Natural killer cell (primary cell): ENCODE measurements at places on chromosomes 13 and 19.

- peak; percentile 11 for DNase-seq
- no peak overlapping the region for H3K27ac ChIP-seq
- no peak overlapping the region for H3K4me3 ChIP-seq
- H3K4me1 ChIP-seq, result peaks cover 33% of the 10 kb centered on the region
- no peaks in the 10 kb centered on the region for H3K36me3 ChIP-seq
- H3K27me3 ChIP-seq, result no peaks in the 10 kb centered on the region
Measured at GRCh38 chr19:35262101-35262761, 6.5 kb upstream of the USF2 start.

DNA sequence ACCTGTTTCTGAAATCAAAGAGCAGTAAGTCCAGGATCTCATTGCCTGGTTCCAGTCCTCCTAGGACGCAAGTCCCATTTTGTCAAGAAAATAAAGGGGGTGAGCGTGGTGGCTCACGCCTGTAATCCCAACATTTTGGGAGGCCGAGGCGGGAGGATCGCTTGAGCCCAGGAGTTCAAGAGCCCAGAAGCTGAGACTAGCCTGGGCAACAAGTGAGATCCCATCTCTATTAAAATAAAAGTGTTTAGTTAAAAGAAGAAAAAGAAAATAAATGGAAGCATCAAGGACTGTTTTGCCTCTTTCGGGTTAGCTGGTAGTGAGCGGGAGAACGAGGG, 344 bp upstream of the HAUS5 start:
- no peaks in the 10 kb centered on the region for H3K27me3 ChIP-seq
- H3K27ac ChIP-seq, result peak overlapping the region; percentile 12
- H3K36me3 ChIP-seq, result peaks cover 9% of the 10 kb centered on the region
- H3K4me3 ChIP-seq, result peak overlapping the region; percentile 68
- peak; percentile 23 for DNase-seq

DNA sequence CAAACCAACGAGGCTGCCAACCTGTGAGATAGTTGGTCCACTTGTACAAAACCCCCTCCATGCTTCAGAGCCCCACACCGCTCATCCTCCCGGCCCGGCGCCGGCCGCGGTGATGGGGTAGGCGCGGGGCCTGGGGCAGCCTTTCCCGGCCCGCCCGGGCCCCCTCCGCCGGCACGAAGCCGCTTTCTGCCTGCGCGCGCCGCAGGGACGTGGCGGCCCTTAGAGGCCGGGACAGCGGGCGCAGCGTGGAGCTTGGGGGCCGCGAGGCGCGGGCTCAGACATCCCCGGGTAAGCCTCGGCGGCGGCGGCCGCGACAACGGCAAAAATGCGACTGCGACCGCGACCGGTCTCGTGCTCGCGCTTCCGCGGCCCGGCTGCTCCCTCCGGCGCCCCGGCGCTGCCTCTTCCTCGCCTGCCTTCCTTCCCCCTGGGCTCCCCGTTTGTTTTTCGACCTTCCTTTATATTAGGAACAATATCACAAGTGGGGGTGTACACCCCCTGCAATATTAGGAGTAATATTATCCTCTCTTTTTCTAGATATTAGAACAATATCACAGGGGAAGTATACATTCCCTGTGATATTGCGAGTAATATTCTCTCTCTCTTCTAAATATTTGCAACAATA, 53.9 kb upstream of the CEACAM21 start:
- peak overlapping the region; percentile 33 for H3K4me3 ChIP-seq
- H3K27me3 ChIP-seq, result peaks cover 2% of the 10 kb centered on the region
- peaks cover 3% of the 10 kb centered on the region for H3K4me1 ChIP-seq
- peak overlapping the region; percentile 64 for H3K27ac ChIP-seq
- DNase-seq, result peak; percentile 76

DNA sequence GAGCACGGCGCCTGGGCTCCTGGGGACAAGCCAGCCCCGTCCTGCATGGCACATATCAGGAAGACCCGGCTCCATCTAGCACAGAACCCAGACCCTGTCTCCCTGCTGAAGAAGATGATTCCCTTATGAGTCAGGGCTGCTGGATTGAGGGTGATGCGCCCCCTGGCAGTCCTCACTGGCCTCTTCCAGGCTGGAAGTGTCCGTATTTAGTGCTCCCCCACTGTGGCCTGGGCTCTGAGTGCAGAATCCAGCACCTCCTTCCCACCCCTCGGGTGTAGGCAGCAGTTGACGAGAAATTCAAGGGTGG, 14.9 kb downstream of the COMP start:
- no peaks in the 10 kb centered on the region for H3K36me3 ChIP-seq
- no peaks in the 10 kb centered on the region for H3K4me1 ChIP-seq
- DNase-seq, result no peak
- H3K4me3 ChIP-seq, result no peak overlapping the region
- no peaks in the 10 kb centered on the region for H3K27me3 ChIP-seq
- H3K27ac ChIP-seq, result no peak overlapping the region

GRCh38 chr13:97256343-97256783, 34.2 kb downstream of the MBNL2 start:
- H3K27ac ChIP-seq, result no peak overlapping the region
- H3K4me1 ChIP-seq, result peaks cover 19% of the 10 kb centered on the region
- H3K36me3 ChIP-seq, result no peaks in the 10 kb centered on the region

DNA sequence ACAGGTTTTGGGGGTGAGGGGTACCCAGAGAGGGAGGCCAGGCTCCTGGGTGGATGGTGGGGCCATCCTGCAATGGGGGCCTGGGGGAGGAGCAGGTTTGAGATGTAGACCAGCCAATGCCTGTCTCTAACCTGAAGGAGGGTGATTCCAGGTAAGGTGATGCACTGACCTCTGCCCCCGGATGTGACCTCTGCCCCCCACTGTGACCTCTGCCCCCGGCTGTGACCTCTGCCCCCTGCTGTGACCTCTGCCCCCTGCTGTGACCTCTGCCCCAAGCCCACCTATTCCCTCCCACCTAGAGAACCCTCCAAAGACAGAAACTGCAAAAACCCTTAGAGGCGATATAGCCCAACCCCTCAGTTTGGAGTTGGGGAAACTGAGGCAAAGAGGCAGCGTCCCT, 10.3 kb upstream of the SPACA4 start:
- no peak for DNase-seq
- H3K27ac ChIP-seq, result no peak overlapping the region
- H3K4me1 ChIP-seq, result peaks cover 9% of the 10 kb centered on the region
- H3K27me3 ChIP-seq, result no peaks in the 10 kb centered on the region
- no peak overlapping the region for H3K4me3 ChIP-seq

DNA sequence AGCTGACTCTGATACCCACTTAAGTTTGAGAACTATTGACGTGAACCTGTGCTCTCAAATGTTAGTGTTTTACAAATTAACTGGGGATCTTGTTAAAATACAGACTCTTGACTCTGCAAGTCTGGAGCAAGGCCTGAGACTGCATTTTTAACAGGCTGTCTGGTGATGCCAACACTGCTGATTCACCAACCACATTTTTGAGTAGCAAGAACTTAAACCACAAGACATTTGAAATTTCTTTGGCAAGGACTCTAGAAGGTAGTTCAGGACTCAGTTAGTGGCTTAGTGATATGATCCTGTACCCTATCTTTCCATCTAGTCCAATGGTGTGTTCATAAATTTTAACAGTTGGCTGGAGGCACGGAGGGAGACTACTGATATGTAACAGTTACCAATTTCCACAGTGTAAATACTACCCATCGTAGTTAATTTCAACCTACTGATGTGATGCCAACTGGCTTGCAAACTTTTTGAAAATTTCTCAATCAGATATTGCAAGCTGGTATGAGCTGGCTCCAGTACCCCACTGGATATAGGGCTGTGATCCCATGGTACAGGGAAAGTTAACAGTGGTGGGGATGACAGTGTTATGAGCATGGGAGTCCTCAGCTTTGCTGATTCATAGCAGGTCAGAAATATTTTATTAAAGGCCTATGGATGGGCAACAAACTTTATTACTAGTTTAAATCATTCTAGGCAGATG, 255.1 kb downstream of the TBC1D4 start:
- no peaks in the 10 kb centered on the region for H3K27me3 ChIP-seq
- H3K4me1 ChIP-seq, result no peaks in the 10 kb centered on the region
- H3K4me3 ChIP-seq, result no peak overlapping the region
- H3K27ac ChIP-seq, result no peak overlapping the region
- no peak for DNase-seq

DNA sequence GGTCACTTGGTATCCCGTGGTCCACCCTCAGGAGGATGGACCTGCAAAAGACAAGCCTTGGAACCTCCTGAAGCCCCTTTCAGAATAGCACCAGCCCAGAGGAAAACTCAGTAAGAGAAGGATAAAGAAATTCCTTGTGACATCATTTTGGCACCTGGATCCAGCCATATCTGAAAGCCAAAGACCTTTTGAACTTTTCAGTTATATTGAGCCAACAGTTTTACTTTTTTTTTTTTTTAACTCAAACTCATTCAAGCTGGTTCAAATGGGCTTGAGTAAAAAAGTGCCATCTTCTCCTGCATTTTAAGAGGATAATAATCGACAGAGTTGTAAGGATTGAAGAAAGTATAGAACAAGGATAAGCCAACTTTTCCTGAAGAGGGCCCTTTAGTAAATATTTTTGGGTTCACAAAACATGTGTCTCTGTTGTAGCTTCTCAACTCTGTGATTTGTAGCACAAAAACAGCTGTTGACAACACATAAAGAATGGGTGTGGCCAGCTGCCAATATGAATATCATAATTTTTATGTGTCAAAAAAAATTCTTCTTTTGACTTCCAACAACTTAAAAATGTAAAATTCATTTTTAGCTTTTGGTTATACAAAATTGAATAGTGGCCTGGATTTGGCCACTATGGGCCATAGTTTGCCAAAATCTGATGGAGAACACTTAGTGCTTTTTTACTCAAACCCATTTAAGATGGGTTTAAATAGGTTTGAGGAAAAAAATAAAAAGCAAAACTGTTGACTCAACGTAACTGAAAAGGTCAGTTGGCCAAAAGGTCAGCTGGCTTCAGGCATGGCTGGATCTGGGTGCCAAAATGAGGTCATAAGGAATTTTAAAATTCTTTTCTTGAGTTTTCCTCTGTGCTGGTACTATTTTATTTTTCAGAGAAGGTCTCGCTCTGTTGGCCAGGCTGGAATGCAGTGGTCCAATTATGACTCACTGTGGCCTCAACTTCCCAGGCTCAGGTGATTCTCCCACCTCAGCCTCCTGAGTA, 50.7 kb downstream of the ACSBG2 start:
- no peak for DNase-seq
- H3K4me3 ChIP-seq, result no peak overlapping the region
- H3K27ac ChIP-seq, result no peak overlapping the region

DNA sequence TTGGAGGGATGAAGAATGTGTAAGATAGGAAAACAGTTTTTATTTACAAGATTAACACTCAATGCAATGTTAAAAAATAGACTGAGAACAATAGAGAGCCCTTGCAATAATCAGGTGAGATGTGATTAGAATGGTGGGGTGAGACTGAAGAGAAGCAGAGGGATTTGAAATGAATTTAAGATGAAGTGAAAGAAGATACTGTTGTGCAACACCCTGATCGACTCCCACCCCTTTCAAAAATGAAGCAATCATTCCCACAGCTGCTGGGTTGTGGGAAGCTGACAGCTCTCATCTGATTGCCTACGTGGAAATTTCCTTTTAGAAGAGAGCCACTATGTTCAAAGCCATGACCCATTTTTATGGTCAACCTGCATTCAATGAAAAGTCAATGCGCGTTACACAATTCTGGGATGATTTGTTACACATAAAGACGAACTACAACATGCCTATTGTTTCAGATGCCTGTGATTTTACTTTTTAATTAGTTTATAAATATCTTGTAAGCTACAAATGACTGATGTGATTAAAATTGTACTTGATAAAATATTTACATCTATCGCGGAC, 1374.8 kb downstream of the PCDH9 start:
- H3K27ac ChIP-seq, result no peak overlapping the region
- no peaks in the 10 kb centered on the region for H3K4me1 ChIP-seq
- DNase-seq, result no peak
- no peaks in the 10 kb centered on the region for H3K27me3 ChIP-seq
- no peak overlapping the region for H3K4me3 ChIP-seq
